ENCODE measurements at places on chromosomes 5 and 9. TPM values are rescaled to one million over a fixed set of nuclear protein-coding genes. Genes with fewer than 3 reads are reported as not detected.

Gene GKAP1
- 8.1 TPM for total RNA-seq

Gene OTULINL
- total RNA-seq: 16.7 TPM

Gene FBXO10
- 10.6 TPM for total RNA-seq

GRCh38 chr9:128419061-128419925 lies 1.4 kb upstream of the CERCAM start:
- DNase-seq: no peak

DNA sequence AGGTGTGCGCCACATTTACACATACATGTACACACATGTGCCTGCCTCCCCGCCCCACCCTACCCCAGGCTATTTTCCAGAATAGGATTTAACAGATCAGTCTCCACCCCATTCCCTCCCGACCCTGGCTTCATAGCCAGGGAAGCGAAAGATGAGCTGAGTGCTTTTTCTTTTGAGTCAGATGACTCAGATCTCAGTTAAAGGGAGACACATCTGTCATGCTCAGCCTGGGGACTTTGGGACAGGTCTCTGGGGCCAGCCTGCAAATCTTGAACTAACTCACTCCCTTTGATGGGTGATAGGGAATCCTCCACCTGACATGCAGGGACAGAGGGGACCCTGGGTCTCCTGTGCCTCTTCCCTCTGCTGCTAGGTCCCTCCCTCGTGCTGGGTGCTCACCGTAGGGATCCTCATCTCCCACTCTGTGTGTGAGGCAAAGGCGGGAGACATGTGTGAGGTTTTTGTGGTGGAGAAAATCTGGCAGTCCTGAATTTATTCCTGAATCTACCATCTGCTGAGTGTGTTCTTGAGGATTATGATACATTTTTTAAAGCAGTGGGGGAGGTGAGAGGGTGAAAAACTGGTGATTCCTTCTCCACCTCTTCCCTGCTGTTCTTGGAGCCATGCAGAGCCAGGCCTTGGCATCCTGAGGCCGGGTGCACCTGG lies 37.7 kb downstream of the NEUROG1 start:
- DNase-seq: no peak

GRCh38 chr5:17406423-17406838 lies 91.6 kb upstream of the TAF11L2 start:
- no peak for DNase-seq

All from mesenteric fat pad (tissue), 1 donor.